Spinal cord (tissue), 10 donors: ENCODE measurements at places on chromosomes 2 and 18. TPM values are rescaled to one million over a fixed set of nuclear protein-coding genes. Genes with fewer than 3 reads are reported as not detected.

Gene PAX8
- total RNA-seq = 3.7 TPM

Gene WDR75
- total RNA-seq = 76.9 TPM

Gene PNKD
- total RNA-seq = 45.7 TPM

Gene FAM228A
- total RNA-seq = 0.88 TPM

Gene ELOA2
- total RNA-seq = not detected

DNA sequence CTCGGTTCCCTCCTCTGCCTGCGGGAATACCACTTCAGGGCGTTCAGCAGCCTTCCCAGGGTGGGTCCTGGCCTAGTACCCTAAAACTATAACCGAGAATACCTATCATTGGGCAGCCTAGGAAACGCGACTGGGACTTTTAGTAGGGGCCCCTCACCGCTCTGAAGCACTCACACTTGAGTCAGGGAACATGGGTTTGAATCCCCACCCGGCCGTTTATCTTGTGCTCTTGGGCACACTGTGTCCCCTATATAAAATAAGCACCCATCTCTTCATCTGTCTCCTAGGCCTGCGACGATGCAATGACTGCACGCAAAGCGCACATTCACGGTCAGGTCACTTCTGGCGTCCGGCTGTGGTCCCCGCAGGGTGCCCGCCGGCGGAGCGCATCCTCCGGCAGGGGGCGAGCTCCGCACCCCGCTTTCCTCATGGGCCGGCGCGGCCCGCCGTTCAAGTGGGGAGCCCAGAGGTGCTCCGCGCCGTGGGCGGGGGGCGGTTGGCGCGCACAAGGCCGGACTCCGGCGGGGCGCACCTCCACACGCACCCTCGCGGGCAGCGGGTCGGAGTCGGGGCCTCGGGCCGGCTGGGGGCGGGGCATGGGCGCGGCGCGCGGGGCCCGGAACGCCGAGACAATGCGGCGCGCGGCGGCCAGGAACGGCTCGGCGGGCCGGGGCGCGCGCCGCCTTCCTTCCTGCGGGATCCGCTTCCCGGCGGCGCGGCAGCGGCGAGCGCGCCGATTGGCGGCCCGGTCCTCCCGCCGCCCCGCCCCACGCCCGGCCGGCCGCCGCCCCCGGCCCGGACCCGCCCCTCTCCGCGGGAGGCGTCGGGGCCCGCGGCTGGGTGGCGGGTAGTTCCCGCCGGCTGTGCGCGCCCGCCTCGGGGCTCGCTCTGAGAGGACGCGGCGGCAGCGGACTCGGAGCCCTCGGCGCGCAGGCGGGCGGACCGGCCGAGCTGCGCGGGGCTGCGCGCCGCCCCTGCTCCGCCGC, at the start of gene ASAP2:
Gene ASAP2 (plus strand): TSS at position 850 of the 986 bp plus-strand sequence. CDS start 293 bp downstream, outside the sequence.
- no peak for DNase-seq

- DNase-seq = no peak
Observed at GRCh38 chr2:46284260-46284659, 12.9 kb upstream of the EPAS1 start.

GRCh38 chr2:207676827-207677354, 34.5 kb upstream of the CCNYL1 start:
- no peak for DNase-seq

DNA sequence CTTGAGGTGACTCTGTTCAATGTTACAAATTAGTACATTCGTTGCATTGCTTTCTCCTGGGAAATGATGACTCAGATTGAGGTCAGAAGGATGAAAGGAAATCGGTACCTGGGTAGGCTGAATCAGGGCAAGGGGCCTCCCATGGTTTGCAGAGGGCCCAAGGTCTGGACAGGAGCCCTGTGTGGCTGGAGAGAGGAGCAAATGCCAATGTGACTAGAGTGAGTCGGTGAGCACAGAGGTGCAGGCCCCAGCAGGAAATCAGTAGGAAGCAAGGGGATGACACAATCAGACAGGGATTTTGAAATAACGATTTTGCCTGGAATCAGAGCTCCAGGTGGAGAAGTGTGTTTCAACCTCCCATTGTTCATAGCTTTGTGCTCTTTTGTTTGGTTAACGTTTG, 118.9 kb downstream of the CCDC102B start:
- no peak for DNase-seq

- no peak for DNase-seq
Observed at GRCh38 chr2:45651415-45652089, at the start of gene PRKCE. Gene PRKCE (plus strand): TSS chr2:45651675.

GRCh38 chr2:219386532-219387280, 1.0 kb downstream of the DNPEP start:
- no peak for DNase-seq
